ENCODE measurements at places on chromosomes 6 and 20. TPM values are rescaled to one million over a fixed set of nuclear protein-coding genes. Genes with fewer than 3 reads are reported as not detected.

DNA sequence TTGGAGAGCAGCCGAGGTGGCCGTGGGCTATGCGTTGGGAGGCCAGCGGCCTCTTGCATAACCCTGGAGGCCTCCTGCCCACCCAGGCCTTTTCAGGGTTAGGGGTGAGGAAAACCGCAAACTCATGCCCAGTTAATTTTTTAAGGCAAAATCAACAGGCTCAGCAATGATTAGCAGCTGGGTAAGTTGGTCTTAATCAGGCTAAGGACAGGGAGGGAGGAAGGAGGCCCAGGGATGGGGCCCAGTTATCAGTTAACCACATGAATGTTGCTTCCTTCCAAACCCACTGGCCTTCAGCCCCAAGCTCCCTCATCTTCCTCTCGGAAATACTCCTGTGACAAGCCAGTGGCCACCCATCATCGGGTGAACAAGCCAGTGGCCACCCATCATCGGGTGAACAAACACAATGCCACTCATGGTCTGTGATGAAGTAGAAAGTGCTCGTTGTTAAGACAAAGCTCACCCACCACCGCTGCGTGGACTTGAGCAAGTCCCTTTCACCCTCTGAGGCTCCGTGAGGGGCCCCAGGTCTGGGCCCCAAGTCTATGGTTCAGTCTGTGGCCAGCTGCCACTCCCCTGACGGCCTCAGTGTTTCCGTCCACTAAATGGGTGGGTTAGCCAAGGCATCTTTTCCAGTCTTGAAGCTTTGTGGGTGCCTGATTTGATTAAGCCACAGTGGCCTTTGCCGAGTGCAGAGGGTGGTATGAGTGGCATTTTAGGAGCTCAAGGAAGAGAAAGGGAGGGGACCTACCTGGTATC, 39.4 kb downstream of the HNF4A start:
- DNase-seq = peak; percentile 36

- DNase-seq = no peak
Measured at GRCh38 chr6:5337573-5337972, 76.3 kb downstream of the FARS2 start.

- DNase-seq = no peak
Measured at GRCh38 chr20:62238569-62239277, 402 bp downstream of the OSBPL2 start.

- DNase-seq = no peak
Measured at GRCh38 chr6:85594197-85594930, 706 bp upstream of the SNX14 start.

Gene PROCR
- total RNA-seq = 56.6 TPM

DNA sequence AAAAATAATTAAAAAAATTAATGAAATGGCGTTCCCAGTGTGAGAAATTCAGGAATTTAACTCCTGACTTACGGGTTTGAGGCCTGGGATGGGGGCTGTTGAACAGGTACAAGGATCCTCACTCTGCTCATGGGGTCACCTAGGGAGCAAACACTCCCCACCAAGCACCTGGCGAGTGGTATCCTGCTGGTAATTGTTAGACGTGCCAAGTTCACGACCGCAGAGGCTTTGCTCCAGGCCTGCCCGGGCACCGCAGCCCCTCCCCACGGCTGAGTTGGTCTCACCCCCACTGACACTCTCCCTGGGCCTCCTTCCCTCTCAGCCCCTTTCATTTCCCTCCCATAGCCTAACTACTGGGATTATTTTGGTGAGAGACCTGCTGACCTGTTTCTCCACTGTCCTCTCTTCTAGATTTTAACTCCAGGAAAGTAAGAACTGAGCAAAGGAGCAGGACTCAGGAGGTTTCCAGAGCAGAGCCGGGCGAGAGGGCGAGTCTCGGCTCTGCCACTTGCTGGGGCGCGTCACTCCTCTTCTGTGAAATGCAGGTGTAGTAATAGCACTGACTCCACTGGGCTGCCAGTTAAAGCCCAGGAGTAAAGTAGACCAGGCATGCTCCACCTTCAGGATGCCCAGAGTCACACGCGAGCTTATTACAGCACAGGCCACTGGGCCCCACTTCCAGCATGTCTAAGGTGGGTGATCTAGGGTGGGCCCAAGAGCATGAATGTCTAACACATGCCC, 22.8 kb downstream of the BMP7 start:
- DNase-seq = no peak

DNA sequence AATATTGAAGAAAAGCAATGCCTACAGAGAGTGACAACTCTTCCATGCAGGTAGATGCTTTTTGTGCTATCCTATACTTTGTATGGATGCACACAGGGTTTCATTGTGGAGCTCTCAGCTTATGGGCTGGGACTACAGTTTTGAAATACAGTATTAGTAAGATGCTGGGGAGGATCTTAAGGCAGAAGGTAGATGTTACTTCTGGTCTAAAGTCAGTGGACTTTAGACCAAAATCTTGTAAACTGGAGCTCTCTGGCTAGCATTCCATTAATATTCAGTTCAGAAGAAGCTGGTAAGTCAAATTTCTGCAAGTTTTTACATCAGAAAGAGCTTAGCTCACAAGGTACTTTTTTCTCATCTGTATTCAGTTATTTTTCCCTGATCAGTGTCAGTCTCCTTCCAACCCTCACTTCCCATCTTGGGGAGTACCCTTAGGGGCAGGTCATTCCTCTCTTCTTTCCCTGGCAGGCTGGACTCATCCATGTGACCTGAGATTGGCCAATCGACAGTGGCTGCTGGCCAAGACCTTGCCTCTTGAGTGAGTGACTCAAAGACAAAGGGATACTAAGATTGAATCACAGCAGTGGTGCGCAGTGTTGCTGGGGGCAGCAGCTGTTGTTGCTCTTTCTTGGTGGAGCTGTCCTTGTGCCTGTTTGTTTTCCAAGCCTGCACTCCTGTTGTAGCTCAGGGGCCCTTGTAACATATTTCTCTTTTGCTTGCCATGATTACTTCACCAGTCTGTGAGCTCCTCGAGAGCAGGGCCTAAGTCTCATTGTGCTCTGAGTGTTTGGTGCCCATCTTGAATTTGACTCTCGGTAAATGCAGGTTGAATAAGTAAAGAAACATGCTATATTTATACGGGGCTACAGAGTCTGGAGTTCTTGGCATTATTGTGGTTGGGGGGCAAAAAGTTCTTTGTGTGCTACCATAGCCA, 2.8 kb upstream of the PHF20 start:
- peak; percentile 84 for DNase-seq

DNA sequence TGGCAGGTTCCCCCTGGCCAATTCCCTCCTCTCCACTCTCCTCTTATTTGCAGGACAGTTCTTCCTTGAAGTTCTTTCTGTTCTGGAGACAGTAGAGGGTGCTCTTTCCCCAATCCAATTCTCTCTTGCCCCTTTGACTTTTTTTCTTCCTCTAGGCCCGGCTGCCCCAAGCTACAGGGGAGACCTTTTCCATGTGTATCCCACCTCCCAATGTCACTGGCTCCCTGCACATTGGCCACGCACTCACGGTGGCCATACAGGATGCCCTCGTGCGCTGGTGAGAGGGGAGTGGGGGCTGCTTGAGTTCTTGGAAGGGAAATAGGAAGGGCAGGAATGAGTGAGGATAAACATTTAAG, 1.5 kb downstream of the VARS2 start:
- DNase-seq = no peak

Gene FIG4
- total RNA-seq = 10.8 TPM

Gene KIAA1755
- 0.06 TPM for total RNA-seq

DNA sequence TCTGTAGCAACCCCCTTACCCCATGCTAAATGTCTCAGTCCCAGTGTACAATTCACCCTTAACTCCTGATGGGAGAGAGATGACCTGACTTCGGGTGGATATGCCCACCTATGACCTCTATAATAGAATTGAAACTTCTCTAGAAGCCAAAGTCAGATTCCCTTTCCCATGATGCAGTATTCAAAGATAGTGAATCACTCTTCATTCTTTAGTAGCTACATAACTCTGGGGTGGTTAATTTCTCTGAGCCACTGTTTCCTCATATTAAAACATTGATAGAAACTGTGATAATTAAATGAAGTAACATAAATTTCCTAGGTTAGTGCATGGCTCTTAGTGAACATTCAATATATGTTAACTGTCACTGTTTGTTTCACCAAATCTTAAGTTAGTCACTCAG, 500.4 kb downstream of the COL12A1 start:
- DNase-seq = no peak

GRCh38 chr6:29994826-29995225, 52.5 kb downstream of the HLA-A start:
- DNase-seq = no peak

Gene DNMT3B
- total RNA-seq = 14.2 TPM

Gene DEFB125
- total RNA-seq = not detected

GRCh38 chr20:62601172-62601571, 41.1 kb upstream of the SLCO4A1 start:
- DNase-seq = no peak

Gene LKAAEAR1
- not detected for total RNA-seq

Gene VWA7
- total RNA-seq = 0.65 TPM

DNA sequence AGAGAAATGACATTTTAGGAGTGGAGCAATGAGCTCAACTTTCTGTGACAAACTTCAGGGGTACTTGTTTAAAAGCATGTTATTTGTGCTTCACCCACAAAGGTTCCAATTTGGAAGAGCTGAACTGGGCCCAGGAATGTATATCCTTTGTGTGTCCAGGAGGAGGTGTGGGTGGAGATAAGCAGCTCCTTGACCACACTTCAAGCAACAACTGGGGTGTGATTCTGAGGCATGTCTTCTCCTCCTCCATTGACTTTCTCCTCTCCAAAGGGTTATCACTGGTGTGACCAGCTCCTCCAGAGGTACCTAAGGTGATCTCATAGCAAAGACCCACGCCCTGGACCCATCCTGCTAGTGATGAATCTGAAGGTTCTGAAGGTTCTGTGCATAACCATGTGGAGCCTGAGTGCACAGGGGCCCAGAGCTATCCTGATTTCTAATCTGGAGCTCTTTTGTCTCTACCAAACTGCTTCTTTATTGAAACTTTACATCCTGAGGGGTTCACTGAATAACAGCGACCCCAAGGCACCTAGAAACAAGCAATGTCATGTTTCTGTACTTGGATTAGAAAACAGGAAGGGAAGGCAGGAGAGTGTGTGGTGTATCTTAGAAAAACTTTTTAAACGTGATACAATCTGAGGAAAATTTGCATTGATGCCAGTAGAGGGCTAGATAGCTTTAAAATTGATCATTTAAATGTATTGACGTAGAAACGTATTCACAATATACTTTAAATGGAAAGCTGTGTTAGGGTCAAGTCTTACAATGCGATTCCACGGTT, 60.9 kb upstream of the CD93 start:
- DNase-seq = no peak

GRCh38 chr6:109816452-109817374, 125.6 kb downstream of the FIG4 start:
- DNase-seq = no peak

DNA sequence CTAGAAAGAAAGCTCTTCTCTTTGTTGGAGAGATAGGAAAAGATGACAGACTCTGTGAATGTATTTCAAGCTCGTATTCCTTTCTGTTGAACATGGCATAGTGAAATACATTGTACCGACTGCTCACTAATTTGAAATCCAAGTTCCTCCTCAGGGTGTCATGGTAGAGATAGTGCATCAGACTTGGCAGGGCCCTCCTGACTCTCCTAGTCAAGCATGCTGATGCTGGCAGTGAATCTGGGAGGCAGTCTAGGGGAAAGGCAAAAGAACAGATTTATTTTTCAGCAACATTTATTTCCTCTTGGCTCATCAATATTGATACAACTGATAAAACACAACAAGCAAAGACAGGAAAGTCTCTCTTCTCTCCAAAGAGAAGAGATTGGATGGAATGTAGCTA, 356.3 kb upstream of the IRAK1BP1 start:
- no peak for DNase-seq

GRCh38 chr6:38907264-38907663, 141.3 kb upstream of the GLP1R start:
- no peak for DNase-seq

Gene RXRB
- total RNA-seq = 15.1 TPM

GRCh38 chr6:123844011-123844410, 40.3 kb downstream of the NKAIN2 start:
- no peak for DNase-seq

Gene SAPCD1
- total RNA-seq = 4.4 TPM

Gene TGM3
- not detected for total RNA-seq

DNA sequence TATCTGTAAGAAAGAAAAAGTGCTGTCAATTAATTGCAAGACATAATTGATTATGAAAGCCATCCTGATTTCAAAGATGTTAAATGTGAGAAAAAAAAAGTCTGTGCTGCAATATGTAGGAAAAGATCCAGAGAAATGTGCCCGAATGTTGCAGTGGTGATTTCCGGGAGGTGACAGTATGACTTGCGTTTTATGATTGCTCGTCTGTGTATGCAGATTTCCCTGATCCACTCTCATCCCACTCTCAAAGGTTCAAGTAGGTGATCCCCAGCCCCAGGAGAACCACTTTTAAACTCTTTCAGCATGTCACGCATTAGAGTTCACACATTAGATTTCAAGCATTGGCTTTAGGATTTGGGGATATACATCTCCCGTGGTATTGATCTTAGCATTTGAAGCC, 57.8 kb downstream of the TPD52L1 start:
- DNase-seq = no peak

- no peak for DNase-seq
Measured at GRCh38 chr6:132122176-132122575, 171.0 kb upstream of the CCN2 start.

- DNase-seq = no peak
Measured at GRCh38 chr6:169237496-169238134, 16.0 kb downstream of the THBS2 start.

Measured in epithelial cell of proximal tubule (primary cell).